Brain pericyte (primary cell): ENCODE measurements at places on chromosomes 7 and 10.

GRCh38 chr10:785861-786214 lies 96.4 kb upstream of the DIP2C start:
- DNase-seq: no peak

DNA sequence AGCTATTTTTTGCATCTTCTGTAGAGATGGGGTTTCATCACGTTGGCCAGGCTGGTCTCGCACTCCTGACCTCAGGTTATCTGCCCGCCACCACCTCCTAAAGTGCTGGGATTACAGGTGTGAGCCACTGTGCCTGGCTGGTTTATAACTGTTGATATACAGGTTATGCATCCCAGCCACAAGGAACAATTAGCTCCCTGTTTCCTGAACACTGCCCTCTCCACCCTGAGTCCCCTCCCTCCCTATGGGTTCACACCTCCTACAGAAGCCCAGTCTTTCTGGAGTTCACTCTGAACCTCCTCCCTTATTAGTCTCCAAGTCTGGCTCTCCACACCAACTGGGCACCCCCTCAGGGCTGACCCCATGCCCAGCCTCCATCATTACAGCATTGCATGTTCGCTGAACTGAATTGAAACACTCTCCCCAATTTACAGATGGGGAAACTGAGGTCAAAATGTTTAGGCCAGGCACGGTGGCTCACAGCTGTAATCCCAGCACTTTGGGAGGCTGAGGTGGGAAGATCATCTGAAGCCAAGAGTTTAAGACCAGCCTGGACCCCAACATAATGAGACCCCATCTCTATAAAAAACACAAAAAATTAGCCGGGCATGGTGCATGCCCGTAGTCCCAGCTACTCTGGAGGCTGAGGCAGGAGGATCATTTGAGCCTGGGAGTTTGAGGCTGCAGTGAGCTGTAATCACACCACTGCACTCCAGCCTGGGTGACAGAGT lies 1.7 kb upstream of the CLIP2 start:
- no peak for DNase-seq

GRCh38 chr10:77188521-77188920 lies 449.1 kb downstream of the KCNMA1 start:
- no peak for DNase-seq

DNA sequence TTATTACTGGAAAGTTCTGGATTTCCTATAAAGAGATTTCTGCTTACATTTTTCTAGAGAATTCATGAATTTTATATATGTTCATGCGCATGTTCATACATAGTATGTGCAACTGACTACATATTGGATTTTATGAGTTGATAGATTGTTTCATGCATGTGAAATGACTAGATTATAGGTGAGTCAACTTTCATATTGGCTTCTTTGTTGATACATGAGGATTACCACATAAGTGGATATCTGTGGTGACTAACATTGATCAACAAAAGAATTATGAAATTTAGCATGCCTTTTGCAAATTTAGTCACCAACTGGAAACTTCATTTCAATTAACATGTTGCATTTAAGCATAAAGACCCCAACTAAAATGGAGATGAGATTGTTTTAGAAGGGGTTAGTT lies 99.0 kb downstream of the GNAT3 start:
- DNase-seq: no peak

- DNase-seq: no peak
Measured at GRCh38 chr10:90945491-90946070, 24.7 kb upstream of the ANKRD1 start.

- DNase-seq: no peak
Measured at GRCh38 chr10:101394524-101395133, 40.7 kb downstream of the BTRC start.

DNA sequence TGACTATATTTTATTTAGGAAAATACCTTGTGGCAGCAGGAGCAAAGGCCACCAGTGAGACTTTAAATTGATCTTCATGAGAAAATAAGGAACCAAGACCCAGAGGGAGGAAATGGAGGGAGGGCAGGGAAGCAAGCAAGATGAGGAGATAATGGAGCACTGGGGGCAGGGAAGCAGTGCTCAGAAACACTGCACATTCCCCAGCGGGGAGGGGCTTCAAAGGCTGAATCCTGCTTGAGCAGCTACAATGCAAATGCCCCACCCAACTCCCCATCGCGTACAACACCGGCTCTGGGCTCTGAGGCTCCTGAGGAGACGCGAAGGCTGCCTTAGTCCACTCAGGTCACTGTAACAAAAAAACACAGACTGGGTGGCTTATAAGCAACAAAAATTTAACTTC lies 503.8 kb downstream of the GRID1 start:
- no peak for DNase-seq

DNA sequence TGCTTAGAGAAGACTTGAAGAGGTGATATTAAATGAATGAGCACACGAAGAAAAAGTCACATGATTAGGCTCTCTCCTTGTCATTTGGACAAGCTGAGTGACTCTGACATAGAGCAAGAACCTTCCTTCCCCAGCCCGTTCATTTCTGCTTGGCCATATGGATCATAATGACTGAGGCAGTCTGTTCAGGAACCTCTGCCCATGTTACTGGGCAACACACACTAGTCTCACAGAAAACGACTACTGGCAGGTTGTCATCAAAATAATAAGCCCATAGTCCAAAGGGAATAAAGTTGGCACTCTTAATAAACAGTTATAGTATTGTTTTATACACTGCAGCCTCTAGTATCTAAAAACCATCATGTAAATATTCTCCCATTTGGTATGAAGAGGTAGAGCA lies 635.0 kb downstream of the REEP3 start:
- no peak for DNase-seq

DNA sequence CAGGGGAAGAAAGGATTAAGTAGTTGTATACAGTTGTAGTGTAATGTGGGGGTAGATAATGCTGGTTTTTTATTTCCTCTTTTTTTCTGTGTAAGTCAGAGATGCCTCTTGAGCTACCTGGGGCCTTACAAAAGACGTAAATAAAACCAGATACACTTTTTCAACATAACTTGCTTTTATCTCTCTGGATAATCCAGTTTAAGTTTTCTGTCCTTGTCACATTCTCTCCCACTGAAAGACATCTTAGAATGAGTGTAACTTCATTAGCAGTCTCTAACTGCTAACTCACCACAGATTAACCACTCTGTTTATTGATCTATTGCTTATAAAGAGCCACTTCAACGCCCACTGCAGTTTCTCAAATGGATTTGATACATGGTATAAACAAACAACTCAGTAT lies 64.1 kb upstream of the LRRN3 start:
- DNase-seq: no peak

- DNase-seq: no peak
Measured at GRCh38 chr7:45563941-45564461, 10.2 kb upstream of the ADCY1 start.

- no peak for DNase-seq
Measured at GRCh38 chr7:139049936-139050335, 14.1 kb upstream of the ZC3HAV1L start.

GRCh38 chr7:65390588-65390987 lies 16.9 kb downstream of the ZNF92 start:
- DNase-seq: no peak

DNA sequence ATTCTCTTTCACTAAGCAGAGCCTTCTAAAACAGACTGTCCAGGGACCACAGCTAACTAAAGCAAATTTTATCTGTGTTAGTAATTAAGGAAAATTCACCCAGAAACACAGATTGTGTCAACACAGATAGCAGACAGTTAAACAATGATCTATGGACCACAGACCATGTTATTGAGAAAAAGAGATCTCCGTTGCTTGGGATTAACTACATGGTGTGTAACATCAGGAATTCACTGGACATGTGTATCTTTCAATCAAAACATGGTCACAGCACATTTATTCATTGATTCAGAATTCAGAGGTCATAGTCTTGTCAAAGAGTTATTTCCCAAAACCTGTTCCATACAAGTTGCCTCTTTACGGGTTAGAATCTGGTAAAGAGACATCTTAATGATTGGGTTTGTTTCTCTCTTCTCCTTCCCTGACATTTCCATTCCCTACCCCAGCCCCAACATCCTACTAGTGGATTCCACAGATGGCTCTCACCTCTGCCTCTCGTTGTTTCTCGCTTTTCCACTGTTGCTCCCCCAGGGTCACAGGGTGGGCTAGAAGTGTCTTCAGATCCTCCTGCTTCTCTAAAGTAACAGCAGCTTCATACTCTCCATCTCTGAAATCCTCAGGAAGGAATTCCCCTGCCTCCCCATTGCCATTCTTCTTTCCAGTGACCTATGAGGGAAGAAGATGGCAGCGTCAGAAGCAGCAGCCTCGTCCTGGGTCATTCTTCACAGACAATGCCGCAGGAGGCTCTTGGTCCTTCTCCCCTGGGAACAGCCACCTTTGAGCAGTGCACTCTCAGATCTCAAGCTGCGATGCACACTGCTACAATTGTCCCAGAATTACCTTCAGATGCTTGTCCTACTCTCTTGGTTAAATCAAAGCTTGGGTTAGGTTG lies 958 bp downstream of the ANKRD1 start:
- no peak for DNase-seq
